DMS79 (cell line): ENCODE measurements at places on chromosomes 7 and 10.
A peak's percentile ranks its signal among the peaks of the same experiment; 100 is the strongest.

GRCh38 chr7:33671531-33672262, 233.6 kb upstream of the BMPER start:
- DNase-seq = peak; percentile 95

DNA sequence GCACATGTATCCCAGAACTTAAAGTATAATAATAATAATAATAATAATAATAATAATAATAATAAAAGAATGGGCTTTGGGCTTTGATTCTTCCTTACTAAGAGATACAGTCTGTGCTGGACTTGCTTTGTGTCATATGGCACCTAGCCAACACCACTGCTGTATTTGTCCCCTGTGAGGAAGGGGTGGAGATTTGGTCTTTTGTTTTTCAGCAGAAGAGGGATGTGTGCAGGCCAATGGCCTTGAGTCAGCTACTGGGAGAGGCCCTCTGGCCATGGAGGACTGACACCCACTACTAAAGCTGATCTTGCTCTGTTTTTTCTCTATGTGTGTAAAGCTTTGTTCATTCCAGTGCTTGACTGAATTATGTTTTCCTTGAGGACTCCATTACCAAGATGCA, 573.0 kb upstream of the PCDH15 start:
- DNase-seq = no peak

GRCh38 chr10:20644421-20644820, 252.7 kb downstream of the NEBL start:
- no peak for DNase-seq

DNA sequence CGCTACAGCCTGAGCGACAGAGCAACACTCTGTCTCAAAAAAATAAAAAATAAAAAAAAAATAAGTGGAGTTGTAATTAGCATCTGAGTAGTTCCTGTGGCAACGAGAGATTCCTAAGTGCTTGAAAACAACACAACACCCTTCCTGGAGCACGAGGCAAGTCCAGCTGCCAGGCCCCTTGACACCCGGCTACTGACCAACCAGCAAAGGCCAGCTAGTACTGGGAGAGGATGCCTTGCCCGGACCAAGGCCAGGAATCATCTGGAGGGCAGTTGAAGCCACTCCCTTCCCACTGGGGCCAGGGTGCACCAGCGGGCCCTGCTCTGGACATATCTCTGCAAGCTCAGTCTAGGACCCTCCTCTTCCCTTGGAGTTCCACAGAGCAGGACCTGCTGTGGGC, 536 bp downstream of the C10orf105 start:
- no peak for DNase-seq

DNA sequence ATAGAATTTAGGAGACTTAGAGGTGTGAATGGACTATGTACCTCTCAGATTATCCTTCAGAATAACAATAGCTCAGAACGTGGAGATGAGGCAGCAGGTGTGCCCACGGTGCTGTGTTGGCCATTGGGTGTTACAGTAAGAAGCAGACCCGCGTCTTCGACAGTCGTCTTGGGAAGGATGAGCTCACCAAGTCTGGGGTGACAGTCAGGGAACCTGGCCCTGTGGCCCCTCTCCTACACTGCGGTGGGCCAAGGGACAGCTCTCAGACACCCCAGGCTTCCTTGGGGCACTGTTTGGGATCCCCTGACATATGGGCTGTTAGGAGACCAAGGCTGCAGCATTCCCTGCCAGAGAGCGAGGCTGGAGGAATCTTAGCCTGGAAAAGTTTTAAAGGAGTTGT, 88.5 kb downstream of the ACTR3B start:
- no peak for DNase-seq

DNA sequence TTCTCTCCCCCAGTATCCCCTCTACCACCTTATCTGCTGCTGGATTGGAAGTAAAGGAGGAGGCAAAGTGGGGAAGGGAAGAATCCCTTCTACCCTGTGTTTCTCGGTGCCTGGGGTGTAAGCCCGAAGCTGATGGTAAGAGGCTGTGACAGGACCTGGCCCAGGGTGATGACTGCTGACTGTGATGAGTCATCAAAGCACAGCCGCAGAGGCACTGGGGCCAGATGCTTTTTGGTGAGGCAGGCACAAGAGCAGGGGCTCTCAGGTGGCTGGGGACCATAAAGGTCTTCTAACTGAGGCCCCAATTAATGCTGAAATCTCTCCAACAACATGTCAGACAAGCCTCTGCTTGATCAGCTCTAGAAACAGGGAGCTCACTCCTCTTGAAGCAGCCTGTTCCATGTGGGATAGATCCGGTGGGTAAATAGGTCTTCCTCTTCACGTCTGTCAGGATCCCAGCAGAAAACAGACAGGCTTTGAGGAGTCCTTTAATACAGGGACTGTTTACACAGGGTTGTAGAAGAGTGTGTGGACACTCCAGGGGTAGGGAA, 86.1 kb upstream of the PCBD1 start:
- no peak for DNase-seq

DNA sequence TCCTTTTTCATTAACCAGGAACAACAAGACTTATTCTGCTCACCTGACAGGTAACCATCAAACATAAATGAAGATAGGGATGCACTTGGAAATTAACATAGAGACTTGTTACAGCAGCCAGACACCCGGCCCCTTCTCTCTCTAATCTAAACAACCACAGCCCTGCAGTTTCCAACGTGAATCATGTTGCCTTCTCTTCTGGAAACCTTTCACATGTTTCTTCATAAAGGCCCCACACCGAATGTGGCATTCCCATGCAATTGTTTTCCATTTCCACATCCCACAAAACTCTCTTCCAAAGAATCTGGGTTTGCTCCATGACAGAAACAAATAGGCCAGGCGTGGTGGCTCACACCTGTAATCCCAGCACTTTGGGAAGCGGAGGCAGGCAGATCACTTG, 15.0 kb upstream of the WDR86 start:
- no peak for DNase-seq

GRCh38 chr7:83702446-83702845, 53.5 kb upstream of the SEMA3E start:
- no peak for DNase-seq

DNA sequence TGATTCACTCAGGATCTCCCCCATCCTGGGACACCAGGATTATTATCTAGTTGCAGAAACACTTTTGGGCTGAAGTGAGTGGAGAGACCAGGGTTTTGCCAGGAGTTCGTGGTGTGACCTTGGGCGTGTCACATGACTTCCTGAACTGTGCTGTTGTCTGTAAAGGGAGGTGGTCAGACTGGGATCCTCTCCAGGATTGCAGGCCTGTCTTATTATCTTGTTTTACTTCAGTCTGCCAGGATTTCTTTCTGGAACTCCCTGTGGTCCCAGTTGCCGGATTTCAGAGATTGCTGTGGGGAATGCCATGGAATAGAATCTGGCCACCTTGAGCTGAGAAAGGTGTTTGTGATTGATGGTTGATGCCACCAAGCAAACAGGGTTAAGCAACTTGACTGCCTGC, 35.8 kb downstream of the CRCP start:
- DNase-seq = no peak

GRCh38 chr7:73427902-73428787, 5.4 kb upstream of the FZD9 start:
- DNase-seq = no peak

GRCh38 chr10:62924344-62924748, 108.2 kb upstream of the EGR2 start:
- no peak for DNase-seq

- DNase-seq = no peak
Measured at GRCh38 chr10:78846071-78846470, 222.7 kb upstream of the ZMIZ1 start.

GRCh38 chr7:129367700-129368388, 66.4 kb upstream of the STRIP2 start:
- peak; percentile 93 for DNase-seq

DNA sequence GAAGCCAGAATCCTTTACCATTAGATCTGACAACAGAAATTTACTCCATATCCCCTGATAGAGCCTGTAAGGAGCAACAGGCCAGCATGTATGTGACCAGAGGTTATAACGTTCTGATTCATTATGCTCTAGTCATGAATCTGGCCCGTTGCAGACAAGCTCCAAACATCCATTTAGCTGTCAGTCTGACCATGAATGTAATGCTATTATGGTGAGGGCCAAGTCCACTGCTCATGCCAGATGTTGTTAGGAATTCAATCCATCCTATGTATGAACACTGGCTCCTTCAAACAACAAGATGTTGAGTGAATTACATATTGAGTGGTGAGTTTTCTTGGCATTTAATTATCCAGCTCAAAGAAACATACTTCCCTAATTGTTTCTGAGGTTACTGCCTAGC, 610.1 kb upstream of the ANKRD30A start:
- no peak for DNase-seq

- DNase-seq = no peak
Measured at GRCh38 chr7:68550027-68550426, 1048.2 kb upstream of the AUTS2 start.

- no peak for DNase-seq
Measured at GRCh38 chr10:3222626-3223025, 50.0 kb upstream of the PITRM1 start.

DNA sequence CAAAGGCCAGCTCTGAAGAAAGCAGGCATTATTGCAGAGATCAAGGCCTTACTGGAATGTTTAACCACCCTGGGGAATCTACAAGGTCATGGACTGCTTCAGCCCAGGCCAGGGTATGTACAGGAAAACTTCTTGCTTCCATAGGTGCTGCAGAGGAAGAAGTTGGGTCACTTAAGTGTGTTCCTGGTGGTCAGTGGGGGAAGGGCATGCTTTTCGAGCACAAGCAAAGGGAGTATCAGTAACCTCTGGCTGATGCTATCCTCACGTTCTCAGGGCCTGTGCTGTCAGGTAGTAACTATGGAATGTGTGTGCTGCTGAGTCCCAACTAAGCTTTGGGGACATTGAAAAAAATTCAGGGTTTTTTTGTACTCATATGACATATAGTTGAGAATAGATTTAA, 234.0 kb upstream of the SP4 start:
- no peak for DNase-seq

- no peak for DNase-seq
Measured at GRCh38 chr10:3482200-3482993, 302.6 kb downstream of the KLF6 start.
